ENCODE measurements at places on chromosomes 13 and 19.

DNA sequence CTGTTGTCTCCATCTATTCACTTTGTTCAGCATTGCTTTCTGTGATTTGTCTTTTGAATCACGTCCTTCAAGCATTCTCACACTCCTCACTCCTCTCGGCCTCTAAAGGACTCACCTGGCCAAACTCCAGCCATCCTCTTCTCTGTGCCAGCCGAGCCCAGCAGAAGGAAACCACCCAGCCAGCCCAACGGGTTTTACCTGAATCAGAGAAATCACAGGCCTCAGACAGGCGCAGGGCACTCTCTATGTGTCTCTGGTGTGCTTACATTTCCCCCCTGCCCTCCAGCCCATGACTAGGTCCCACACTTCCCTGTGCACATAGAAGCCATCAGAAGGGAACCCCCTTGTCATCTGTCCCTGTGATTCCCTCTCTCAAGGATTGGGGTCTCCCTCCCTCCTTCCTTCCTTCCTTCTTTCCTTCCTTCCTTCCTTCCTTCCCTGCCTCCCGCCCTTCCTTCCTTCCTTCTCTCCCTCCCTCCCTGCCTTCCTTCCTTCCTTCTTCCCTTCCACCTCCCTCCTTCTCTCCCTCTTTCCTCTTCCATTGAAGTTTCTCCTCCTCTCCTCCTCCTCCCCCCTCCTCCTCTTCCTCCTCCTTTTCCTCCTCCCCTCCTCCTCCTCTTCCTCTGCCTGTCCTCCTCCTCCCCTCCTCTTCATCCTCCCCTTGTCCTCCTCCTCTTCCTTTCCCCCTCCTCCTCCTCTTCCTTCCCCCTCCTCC is 8.8 kb upstream of the ZNF541 start:
- DNase-seq = no peak

GRCh38 chr13:34779171-34779570 is 162.9 kb upstream of the NBEA start:
- DNase-seq = no peak

DNA sequence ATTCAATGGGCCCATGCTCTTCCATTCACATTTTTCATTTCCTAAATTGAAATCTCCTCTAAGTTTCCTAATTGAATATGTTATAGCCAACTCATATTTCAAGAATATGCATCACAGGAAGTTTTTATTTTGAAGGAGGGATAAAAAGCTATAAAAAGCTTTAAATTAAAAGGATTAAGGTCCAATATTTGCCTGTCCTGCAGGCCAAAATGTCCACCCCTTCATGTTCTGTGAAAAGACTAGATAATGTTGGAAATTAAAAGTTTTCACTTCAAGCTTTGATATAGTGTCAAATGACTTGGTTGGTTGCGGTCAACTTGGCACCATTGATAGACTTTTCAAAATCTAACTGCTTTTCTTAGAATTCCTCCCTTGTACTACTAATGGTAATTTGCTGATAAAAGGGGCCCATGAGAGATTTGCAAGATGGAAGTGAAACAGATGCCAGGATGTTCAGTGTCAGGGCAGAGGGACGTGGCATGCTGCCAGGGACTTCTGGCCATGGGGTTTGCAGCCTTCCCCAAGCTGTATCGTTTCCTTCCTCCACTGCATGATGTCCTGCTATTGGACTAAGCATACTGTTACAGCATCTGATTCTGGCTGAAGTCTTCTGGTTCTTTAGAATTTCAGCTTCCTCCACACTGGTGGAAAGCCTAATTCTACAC is 547.3 kb upstream of the MIR17HG start:
- DNase-seq = no peak

- DNase-seq = no peak
These were observed 8.9 kb downstream of the ETHE1 start for GRCh38 chr19:43518051-43518450.

- no peak for DNase-seq
These were observed 58.9 kb downstream of the TMED1 start for GRCh38 chr19:10776900-10777650.

DNA sequence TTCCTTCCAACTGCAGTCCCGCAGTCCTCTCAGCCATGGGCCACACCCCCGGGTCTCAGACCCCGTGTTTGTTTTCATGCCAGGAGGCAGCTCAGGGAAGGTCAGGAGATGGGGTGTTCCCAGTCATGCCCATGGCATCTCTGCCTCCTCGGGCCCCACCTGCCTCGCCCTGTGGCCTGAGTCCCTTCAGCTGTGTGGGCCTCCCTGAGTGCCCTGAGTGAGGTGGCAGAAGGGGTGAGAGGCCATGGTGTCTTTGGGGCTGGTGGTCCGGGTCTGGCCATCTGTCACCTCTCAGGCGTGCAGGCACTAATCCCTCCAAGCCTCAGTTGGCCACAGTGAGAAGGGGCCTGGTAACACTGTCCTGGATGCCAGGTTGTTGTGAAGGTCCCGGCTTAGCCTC is 10.9 kb upstream of the KDM4B start:
- no peak for DNase-seq

GRCh38 chr13:108020027-108020426 is 195.3 kb downstream of the LIG4 start:
- no peak for DNase-seq

GRCh38 chr13:81757348-81757970 is 1416.5 kb upstream of the SPRY2 start:
- DNase-seq = no peak

- no peak for DNase-seq
These were observed 27.3 kb downstream of the INTS6 start for GRCh38 chr13:51425410-51426042.

DNA sequence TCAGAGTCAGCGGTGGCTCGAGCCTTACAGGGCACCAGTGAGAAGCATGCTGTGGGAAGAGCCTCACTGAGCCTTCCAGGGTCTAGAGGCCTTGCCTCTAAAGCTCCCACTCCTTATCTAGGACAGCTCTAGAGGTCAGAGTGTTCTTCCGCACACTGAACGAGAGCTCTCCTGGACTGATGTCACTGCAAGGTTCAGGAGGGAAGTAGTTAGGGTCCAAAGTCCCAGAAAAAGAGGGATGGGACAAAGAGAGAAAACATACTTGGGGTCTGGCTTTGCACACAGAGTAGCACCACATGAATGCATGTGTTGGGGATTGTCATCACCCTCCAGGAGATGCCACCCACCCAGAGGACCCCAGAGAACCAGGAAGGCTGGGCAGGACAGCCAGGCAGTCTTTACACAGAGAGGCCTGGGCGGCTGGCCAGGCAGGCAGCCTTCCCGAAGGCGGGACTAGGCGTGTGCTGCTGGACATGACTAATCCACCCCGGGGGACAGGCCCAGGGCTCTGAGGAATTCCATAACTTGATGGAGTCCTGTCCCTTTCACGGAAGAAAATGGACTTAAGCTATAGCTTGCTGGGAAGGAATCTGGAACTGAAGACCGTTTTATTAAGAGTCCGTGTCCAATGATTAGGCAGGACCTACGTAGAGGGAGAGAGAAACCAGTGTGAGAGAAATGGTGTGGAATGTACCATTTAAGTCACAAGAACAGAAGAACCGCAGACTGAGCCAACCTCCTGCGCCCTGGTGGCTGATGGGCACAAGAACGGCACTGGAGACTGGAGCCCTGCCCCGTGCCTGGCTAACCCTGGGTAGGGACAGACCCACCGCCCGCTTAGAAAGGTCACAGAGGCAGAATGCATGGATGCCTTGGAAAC is 16.6 kb upstream of the EPHX3 start:
- DNase-seq = no peak

GRCh38 chr13:37087486-37087885 is 18.0 kb downstream of the CSNK1A1L start:
- DNase-seq = no peak

DNA sequence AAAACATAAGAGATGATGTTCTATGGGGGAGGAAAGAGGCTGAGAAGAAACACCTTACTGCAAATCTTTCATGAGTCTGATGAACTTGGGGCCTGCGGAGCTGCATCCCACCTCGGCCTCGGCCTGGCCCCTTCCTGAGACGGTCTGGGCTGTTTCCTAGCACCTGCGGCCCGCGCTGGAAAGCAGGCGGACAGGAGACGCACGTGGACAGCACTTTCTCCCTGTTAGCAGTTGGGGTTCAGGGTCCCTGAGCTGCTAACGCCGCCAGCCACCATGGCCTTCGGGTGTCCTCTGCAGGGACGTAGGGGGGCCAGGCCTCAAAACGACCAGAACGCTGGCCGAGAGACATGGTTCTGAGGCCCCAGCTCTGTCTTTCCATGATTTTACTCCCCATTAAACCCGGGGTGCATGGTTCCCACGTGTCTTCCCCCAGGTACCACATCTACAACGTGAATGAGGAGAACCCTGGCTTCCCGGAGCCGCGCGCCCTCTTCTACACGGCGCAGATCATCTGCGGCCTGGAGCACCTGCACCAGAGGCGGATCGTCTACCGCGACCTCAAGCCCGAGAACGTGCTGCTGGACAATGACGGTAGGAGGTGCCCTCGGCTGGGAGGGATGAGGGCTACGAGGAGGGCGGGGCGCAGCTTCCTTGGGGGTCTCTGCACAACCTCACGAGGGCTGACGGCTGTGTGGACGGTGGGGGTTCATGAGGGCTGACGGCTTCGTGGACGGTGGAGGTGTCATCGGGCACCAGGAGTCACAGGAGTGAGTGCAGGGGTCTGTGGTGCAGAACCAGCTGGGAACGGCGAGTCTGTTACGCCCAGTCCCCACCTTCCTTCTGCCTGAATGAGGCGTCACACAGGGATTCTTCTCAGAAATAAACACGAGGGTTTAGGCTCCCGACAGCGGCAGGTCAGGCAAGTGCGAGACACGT is 4.3 kb downstream of the GRK1 start:
- DNase-seq = no peak
